Fibroblast of lung (primary cell): ENCODE measurements at places on chromosomes 12 and 14. TPM values are rescaled to one million over a fixed set of nuclear protein-coding genes. Genes with fewer than 3 reads are reported as not detected.
A peak's percentile ranks its signal among the peaks of the same experiment; 100 is the strongest.

Gene CNTN1
- 0.22 and 0.35 TPM in 2 replicates for polyA plus RNA-seq

Gene PLA2G1B
- polyA plus RNA-seq: 0.20 TPM in 1 of 2 replicates, not detected in the other

Gene ERBB3
- polyA plus RNA-seq: 0.59 and 0.92 TPM in 2 replicates

Gene TMEM63C
- not detected in 2 replicates for polyA plus RNA-seq

Gene NELL2
- polyA plus RNA-seq: 0.14 TPM in 1 of 2 replicates, not detected in the other

Gene DIO2
- 1.9 and 2.5 TPM in 2 replicates for polyA plus RNA-seq

Gene ADGRD1
- polyA plus RNA-seq: 6.9 and 11.6 TPM in 2 replicates

Gene ACOT4
- 0.14 and 0.17 TPM in 2 replicates for polyA plus RNA-seq

Gene NEUROD4
- polyA plus RNA-seq: not detected in 2 replicates

DNA sequence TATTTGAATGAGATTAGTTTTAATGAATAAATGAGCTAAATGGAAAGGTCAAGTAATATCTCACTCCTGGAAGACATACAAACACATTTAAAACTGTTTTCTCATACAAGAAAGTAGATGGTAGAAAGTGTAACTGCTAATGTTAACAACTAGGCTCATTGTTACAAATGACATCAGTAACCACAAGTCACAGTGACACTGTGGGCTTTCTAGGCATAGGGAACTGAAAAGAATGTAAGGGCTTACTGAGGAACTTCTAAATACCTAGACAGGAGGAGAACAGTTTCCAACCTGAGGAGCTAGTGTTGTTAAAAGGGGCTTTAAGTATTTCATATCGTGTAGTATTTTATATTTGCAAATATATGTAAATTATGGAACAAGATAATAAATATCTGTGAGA is 17.5 kb upstream of the ERGIC2 start:
- DNase-seq: no peak

GRCh38 chr12:129604506-129604905 is 299.3 kb downstream of the TMEM132D start:
- DNase-seq: no peak

- no peak for DNase-seq
Observed at GRCh38 chr12:21539797-21540196, 13.7 kb downstream of the SPX start.

GRCh38 chr14:53390008-53390407 is 236.9 kb upstream of the DDHD1 start:
- DNase-seq: no peak

- DNase-seq: no peak
Observed at GRCh38 chr12:116765271-116765670, 27.2 kb downstream of the RNFT2 start.

DNA sequence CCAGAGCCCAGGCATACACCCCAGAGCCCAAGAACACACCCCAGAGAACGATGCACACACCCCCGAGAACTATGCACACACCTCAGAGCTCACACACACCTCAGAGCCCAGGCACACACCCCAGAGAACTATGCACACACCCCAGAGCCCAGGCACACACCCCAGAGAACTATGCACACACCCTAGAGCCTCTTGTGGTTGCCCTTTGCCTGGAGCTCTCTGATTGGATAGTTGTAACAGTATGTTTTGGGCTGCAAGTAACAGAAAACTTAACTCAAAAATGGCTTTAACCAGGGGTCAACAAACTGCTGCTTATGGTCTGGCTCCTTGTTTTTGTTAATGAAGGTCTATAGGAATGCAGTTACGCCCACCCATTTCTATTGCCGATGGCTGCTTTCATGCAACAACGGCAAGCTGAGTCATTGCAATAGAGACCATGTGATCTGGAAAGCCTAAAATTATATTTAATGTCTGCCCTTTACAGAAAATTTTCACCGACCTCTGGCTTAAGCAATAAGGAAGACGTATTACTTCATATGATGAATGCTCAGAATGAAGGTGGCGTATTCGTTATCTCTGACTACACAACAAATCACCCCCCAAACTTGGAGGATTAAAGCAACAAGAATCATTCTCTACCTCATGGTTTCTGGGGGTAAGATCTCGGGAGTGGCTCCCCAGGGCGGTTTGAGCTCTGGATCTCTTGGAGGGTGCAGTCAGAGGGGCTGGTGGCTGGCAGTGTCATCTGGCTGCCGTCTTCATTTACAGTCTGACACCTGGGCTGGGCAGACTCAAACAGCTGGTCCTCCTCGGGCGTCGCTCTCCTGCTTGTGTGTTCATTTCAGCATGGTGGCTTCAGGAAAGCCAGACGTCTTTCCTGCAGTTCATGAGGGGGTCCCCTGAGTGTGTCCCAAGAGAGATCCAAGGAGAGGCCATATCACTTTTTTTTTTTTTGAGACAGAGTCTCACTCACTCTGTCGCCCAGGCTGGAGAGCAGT is 66.3 kb upstream of the NCOR2 start:
- DNase-seq: peak; percentile 66

DNA sequence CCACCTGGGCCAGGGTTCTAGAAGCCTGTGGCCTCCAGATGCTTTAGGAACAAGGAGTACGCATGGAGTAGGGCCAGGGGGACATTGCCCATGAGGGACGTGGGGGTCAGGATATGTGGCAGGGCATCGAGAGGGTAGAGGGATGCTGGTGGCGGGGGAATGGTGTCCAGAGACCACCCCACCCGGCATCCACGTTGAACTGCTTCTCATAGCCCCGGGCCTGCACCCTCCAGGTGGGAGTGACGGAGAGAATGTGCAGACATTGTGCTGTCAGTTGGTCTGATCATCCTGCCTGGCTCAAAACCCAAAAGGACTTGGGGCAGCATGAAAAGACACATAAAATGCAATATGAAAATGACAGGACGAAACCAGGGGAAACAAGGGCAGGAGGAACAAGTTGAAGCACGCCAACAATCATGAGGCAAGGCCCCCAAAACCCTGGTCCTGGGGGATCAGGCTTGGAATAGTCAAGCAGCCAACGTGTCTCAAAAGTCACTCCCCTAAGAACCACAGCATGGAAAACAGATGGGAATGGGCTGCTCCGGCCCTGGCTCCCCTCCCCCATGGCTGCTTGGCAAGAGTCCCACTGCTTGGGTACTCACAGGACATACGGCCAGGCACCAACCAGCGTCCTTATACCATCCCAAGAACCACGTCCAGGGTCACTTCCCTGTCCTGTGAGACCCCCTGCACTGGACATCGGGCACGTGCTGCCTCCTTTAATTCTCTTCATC is 117.9 kb downstream of the DICER1 start:
- DNase-seq: no peak

- no peak for DNase-seq
Observed at GRCh38 chr14:83867566-83868225, 1662.2 kb upstream of the FLRT2 start.

- DNase-seq: no peak
Observed at GRCh38 chr14:97266653-97267052, 469.5 kb downstream of the VRK1 start.

GRCh38 chr14:24179294-24179960 is 7.5 kb downstream of the REC8 start:
- DNase-seq: no peak

DNA sequence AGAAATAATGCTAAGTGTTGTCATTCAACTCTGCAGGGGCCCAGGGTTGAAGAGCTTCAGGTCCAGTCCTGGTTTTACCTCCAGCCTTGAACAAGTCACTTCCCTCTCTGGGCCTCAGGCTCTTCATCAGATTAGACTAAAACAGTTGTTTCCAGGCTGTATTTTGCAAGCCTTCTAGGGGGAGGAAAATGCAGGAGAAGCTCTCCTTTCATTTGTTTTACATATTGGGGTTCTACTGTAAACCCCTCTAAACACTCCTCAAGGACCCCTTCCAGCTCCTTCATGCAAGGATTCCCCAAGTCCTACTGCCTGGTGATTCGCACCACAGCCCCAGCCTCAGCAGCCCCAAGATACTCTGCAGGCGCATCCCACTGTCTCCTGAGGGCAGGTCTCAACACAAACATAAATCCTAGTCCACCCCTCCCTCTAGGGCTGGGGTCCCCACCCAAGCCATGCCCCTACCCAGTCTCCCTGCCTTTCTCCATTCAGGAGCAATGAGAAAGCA is 2.7 kb downstream of the SDR9C7 start:
- DNase-seq: peak; percentile 50

- DNase-seq: peak; percentile 81
Observed at GRCh38 chr14:68248481-68249255, 429.1 kb downstream of the RAD51B start.

- DNase-seq: no peak
Observed at GRCh38 chr12:121845701-121846100, 13.0 kb downstream of the HPD start.

- no peak for DNase-seq
Observed at GRCh38 chr12:109240365-109240764, 68.7 kb downstream of the FOXN4 start.

- peak; percentile 42 for DNase-seq
Observed at GRCh38 chr12:113207613-113208040, 13.6 kb upstream of the TPCN1 start.

DNA sequence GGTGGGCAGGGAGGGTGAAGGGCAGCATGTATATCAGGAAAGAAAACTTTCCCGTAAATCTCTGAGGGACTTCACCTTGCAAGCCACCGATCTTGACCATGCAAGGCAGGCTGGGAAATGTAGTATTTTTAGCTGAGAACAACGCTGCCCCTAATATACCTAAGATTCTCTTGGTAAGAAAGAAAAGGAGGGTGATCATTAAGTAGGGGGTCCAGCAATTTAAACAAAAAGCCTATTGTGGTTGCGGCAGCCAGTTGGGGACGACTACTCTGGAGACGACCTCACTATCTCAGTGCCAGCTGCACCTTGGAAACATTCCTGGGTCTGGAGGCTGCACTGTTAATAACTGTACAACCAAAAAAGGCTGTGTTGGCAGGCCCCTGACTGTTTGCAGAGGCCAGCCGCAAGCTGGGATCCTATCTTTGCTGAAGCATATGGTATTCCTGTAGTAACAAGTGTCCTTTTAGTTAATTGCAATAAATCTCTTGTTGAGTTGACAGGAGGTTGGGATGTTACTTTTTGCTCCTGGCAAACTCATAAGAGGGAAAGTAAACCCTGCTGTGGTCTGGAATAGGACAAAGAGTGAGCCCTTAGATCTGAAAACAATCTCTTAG is 6.4 kb downstream of the APOLD1 start:
- no peak for DNase-seq

DNA sequence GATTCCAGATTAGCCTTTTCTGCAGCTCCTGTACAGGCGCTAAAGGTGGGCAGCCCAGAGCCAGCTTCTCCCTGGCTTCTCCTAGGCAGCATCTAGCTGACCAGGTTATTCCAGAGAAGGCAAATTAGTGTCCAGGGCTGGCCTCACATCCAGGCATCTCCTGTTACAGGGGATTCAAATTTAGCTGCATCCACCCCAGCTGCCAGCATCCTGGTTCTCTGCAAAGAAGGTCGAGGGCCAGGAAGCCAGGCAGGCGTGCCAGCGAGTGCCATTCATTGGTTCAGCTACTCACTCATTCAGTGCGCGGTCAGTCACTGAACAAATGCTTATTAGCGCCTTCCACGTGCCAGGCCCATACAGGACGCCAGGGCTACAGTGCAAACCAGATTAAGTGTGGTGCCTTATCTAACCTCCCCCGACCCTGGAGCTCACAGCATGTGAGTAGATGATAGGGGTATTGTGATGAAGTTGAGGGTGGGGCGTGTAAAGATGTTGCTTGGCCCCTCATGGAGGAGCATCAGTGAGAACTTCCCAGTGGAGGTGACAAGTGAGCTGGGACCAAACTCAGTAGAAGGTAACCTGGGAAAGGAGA is 15.7 kb upstream of the FAM222A start:
- DNase-seq: no peak

- peak; percentile 82 for DNase-seq
Observed at GRCh38 chr12:32399370-32400113, at the start of gene FGD4. TSS of gene FGD4 (plus strand) at chr12:32399558.

DNA sequence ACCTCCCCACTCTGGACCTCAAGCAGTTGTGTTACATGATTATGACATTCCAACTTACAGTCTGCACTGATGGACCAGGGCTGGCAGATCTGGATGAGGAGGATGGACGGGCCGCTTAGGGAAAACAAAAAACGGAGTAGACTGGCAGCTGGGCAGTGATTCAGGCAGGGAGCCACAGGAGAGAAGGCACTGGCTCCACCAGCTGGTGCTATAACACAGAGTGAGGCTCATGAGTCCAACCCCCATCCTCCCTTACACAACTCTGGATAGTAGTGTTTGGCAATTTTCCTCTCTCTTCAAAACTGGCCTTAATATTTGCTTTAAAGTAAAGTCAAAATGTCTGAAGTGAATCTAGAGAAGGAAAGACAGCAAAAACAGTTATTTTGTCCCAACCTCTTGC is 9.7 kb upstream of the RIC8B start:
- DNase-seq: peak; percentile 56

- DNase-seq: no peak
Observed at GRCh38 chr14:94117856-94118255, 7.3 kb downstream of the IFI27 start.
